ENCODE measurements at places on chromosomes 4 and X.

DNA sequence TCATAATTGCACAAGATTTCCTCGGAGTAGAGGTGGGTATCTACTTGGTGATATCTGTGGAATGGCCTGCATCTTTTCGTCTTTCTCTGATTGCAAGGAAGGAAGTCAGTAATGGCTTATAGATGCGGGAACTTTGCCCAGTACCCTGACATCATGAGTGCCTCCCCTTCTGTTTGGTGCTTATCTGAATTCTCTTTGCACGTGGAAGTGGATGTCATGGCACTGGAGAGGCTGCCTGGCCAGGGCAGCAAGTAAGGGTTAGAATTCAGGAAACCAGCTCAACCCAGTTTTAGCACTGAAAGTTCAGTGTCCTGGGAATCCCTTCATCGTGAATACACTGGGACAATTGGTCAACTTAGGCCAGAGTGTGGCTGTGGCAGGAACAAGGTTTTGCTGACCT, 83.5 kb upstream of the RAPGEF2 start:
- DNase-seq: no peak

GRCh38 chr4:41028392-41029076, 185.8 kb downstream of the APBB2 start:
- DNase-seq: no peak

DNA sequence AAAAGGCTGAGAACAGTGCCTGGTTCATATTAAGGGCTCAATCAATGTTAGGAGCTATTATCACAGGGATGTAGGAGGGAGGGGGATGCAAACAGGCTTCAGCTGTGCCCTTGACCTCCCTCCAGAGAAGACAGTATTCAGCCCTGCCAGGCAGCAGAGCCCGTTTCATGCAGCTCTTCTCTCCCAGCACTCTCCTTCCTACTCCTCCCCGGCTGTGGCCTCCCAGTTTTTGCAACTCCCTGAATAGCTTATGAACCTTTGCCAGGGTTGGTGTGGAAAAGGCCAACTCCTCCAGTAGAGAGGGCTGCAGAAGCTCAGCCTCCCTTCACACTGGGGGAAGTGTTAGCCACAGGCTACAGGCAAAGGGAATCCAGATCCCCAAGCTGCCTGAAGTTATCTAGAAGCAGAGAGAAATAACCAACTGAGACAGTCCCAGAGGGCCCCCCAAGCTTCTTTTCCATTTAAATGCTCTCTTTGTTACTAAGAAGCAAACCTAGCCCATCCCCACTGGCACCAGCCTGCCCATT, 31.7 kb upstream of the APLN start:
- DNase-seq: no peak

GRCh38 chr4:156547439-156547838, 424.2 kb downstream of the PDGFC start:
- peak; percentile 22 for DNase-seq

DNA sequence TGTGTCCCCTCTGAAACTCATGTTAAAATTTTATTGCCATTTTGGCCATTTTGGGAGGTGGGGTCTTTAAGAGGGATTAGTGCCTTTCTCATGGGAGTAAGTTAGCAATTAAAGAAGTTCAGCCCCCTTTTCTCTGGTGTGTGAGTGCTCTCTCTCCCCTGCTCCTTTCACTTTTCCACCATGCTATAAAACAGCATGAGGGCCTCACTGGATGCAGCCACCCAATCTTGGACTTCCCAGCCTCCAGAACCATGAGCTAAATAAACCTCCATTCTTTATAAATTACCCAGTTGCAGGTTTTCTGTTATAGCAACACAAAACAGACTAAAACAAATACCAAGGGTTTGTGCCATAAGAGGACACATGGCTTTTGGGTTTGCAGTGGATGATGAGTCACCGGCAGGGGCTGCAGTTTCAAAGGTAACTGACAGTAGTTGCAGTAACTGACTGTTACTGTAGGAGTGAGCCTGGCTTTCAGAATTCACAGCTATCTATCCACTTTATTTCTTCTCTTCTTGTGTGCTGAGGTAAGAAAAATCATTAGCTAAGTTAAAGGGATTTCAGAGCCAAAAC, 121.5 kb downstream of the PPEF1 start:
- no peak for DNase-seq

- no peak for DNase-seq
Observed at GRCh38 chr4:183430317-183430993, 14.0 kb upstream of the CDKN2AIP start.

GRCh38 chr4:3838437-3839380, 72.5 kb downstream of the ADRA2C start:
- DNase-seq: no peak

- no peak for DNase-seq
Observed at GRCh38 chrX:4570151-4570550, 856.7 kb upstream of the PRKX start.
